ENCODE measurements at places on chromosomes 12 and 14. TPM values are rescaled to one million over a fixed set of nuclear protein-coding genes. Genes with fewer than 3 reads are reported as not detected.

MYO1H gene
- 0.30 TPM for total RNA-seq

GRCh38 chr14:100214770-100215083, 24.2 kb upstream of the YY1 start:
- no peak for DNase-seq

GRCh38 chr12:108611884-108612415, 14.1 kb upstream of the TMEM119 start:
- no peak for DNase-seq

- DNase-seq, result no peak
Observed at GRCh38 chr12:130498589-130499385, 161.1 kb downstream of the PIWIL1 start.

GRCh38 chr12:130828895-130829294, 10.2 kb downstream of the STX2 start:
- no peak for DNase-seq

GRCh38 chr12:26939192-26939832, 1.0 kb downstream of the FGFR1OP2 start:
- no peak for DNase-seq
